ENCODE measurements at places on chromosomes 16 and 17. TPM values are rescaled to one million over a fixed set of nuclear protein-coding genes. Genes with fewer than 3 reads are reported as not detected.

GRCh38 chr16:59045501-59045900 is 311.4 kb upstream of the GOT2 start:
- no peak for DNase-seq

GRCh38 chr17:80457236-80457856 is 19.1 kb downstream of the NPTX1 start:
- no peak for DNase-seq

DNA sequence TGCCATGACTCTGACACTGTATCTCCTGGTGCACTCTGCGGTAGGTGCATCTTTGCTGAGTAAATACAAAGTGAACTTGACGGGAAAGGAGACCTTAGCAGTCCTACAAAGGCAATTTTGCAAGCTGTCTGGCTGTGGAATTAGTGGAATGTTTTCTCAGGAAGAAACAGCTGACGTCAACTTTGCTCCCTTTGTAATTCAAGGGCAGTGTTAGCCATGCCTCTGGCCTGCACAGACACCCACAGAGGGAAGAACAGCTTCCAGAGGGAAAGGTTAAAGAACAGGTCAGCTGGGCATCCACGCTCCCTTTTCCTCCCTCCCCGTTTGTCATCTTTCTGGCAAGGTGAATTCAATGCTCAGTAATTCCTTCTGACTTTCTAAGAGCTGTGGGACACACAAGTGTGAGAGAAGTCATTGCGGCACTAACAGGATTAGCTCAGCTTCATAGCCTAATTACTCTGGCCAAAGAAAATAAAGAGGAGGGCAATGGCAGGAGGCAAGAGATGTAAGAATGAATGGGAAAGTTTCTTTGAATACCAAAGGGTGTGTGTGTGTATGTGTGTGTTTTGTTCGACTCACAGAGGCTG is 476.9 kb upstream of the GOT2 start:
- DNase-seq: no peak

- no peak for DNase-seq
These were observed 88.0 kb downstream of the LITAF start for GRCh38 chr16:11498683-11499082.

GRCh38 chr17:19763416-19763815 is 15.3 kb upstream of the ALDH3A1 start:
- DNase-seq: no peak

DNA sequence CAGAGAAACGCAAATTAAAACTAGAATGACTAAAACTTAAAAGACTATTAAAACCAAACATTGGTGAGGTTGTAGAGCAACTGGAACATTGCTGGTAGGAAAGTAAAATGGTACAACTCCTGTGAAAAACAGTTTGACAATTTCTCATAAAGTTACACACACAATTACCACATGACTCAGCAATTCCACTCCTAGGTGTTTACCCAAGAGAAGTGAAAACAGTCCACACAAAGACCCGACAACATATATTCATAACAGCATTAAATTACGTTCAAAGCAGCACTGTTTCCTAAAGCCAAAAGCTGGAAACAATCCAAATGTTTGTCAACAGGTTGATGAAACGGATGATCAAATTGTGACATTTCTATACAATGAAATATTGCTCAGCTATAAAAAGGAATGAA is 26.5 kb upstream of the ALOX12 start:
- DNase-seq: no peak

The DNAH9 gene
- total RNA-seq: not detected

DNA sequence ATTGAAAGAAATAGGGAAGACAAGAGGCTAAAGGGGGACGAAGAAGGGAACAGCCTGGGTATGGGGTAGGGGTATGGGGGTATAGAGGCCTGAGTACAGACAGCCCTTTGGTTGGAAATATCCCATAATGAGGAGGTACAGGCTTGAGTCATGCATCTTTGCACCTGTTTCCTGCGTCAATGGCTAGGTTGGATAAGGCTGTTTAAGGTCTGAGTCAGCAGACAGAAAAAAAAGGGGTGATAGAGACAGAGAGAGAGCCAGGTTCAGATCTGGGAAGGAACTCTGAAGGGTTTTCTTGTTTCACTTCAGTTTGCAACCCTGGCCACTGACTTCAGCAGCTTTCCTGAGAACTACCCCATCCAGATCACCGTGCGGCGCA is 8.5 kb downstream of the FNDC8 start:
- no peak for DNase-seq

- no peak for DNase-seq
These were observed 3.8 kb upstream of the NPB start for GRCh38 chr17:81898029-81898866.

DNA sequence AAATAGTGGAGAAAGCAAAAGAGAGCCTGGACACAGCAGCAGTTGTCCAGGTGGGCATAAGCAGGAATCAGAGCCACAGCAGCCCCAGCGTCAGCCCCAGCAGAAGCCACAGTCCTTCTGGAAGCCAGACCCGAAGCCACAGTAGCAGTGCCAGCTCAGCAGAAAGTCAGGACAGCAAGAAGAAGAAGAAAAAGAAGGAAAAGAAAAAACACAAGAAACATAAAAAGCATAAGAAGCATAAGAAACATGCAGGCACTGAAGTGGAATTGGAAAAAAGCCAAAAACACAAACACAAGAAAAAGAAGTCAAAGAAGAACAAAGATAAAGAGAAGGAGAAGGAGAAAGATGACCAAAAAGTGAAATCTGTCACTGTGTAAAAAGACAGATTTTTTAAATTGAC is 32.7 kb downstream of the RBBP6 start:
- DNase-seq: no peak

The KRT28 gene
- total RNA-seq: not detected

The PLXDC1 gene
- total RNA-seq: 54.9 TPM

DNA sequence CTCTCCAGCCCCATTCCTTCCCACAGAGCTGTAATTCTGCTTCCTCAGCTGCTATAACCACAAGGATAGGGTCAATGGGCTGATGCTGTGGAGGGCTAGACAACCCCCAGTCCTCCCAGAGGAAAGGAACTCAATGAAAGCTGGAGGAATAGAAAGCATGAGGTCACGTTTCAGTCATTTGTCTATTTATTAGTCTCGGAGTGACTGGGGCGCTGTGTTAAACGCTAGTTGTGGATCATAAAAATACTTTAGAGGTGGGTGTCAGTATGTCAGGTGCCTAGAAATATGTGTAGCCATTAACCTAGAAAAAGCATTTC is 787 bp upstream of the CCL3L1 start:
- DNase-seq: no peak

The FA2H gene
- total RNA-seq: not detected

The BEAN1 gene
- not detected for total RNA-seq

- DNase-seq: no peak
These were observed 49.8 kb upstream of the METRNL start for GRCh38 chr17:83029571-83029970.

DNA sequence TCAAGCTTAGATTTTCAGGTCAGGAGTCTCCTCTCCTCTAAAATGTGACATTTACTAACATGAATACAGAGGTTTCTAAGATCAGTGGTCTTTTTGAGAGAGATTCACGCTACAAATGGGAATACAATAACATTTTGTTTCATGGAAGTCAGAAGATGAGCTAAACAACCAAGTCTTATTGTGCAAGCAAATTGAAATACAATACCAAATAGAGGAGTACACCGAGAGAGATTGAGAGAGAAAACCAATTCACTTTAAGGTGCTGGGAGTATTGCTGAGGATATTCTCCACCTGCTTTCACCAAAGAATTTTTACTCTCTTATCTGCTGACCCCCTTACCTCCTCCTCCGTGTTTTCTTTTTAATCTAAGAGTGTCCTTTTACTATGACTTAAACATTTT is 11.5 kb downstream of the VEZF1 start:
- no peak for DNase-seq

All from naive thymus-derived CD4-positive, alpha-beta T cell (primary cell).